Activated CD8-positive, alpha-beta memory T cell treated with anti-CD3 and anti-CD28 coated beads, Interleukin-2, amount 10 ng/mL, durations not matched to agents 7 days and 5 days (primary cell): ENCODE measurements at places on chromosomes 2 and 18.

DNA sequence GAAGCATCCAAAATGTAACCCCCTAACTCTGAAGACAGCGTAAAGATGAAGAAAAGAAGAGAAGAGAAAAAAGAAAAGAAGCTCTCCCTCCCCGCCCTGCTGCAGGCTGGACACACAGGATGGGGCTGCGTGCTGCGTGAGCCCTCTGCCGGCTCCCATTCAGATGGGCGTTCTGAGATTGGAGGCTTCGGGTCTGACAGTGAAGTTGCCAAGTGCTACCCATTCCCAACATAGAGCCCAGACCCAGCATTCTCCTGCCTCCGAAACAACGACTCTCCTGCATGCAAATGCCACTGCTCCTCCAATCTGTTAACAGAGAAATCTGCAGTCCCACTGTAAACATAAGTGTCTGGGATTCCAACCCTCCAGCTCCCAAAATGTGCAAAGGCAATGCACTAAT is 234.9 kb downstream of the BCL11A start:
- H3K36me3 ChIP-seq, result no peaks in the 10 kb centered on the region
- no peak for DNase-seq
- no peak overlapping the region for H3K4me3 ChIP-seq
- no peak overlapping the region for H3K27ac ChIP-seq

GRCh38 chr2:111638274-111638877 is 245.6 kb downstream of the ANAPC1 start:
- peaks cover 15% of the 10 kb centered on the region for H3K36me3 ChIP-seq
- H3K27ac ChIP-seq, result no peak overlapping the region
- DNase-seq, result no peak
- no peak overlapping the region for H3K4me3 ChIP-seq
- peaks cover 71% of the 10 kb centered on the region for H3K27me3 ChIP-seq

GRCh38 chr2:74700643-74701372 is 46.8 kb downstream of the SEMA4F start:
- H3K4me3 ChIP-seq, result no peak overlapping the region
- H3K27ac ChIP-seq, result no peak overlapping the region
- no peaks in the 10 kb centered on the region for H3K36me3 ChIP-seq
- H3K4me1 ChIP-seq, result no peaks in the 10 kb centered on the region
- H3K27me3 ChIP-seq, result peaks cover 11% of the 10 kb centered on the region

- DNase-seq, result no peak
- no peak overlapping the region for H3K4me3 ChIP-seq
- H3K27ac ChIP-seq, result no peak overlapping the region
- no peaks in the 10 kb centered on the region for H3K4me1 ChIP-seq
- no peaks in the 10 kb centered on the region for H3K27me3 ChIP-seq
- no peaks in the 10 kb centered on the region for H3K36me3 ChIP-seq
Measured at GRCh38 chr2:120824246-120824645, 88.6 kb downstream of the GLI2 start.

DNA sequence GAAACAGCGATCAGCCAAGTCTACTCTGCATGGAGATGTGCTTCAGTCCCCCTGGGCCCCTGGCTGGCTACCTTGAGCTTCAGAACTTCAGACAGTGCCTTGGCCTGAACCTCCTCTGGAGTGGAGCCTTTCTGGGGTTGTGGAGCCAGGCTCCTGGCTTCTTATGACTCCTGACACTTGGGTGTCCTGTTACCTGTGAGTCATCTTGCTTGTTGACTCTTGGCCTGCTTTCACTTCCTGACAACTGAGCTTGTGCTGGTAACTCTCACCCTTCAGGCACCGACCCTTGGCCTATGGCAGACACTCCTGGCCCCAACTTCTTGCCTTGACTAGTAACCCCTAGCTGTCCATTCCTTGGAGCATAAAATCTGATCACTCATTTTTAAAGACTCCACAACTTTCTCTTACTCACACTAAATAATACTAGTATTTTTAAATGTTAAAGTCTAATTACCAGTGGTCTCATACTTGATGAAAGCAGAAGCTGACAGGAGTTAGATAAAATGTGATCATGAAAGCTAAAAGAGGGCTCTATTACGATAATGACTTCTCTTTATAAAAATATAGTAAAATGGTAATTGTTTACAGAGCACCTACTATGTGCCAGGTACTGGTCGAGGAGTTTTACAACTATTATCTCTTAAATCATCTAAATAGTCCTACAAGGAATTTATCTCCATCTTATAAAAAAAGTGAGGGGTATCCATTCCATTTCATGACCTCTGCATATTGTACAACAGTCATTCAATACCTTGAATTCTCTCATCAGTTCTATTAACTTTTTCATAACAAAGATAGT is 46.3 kb upstream of the VIT start:
- H3K36me3 ChIP-seq, result no peaks in the 10 kb centered on the region
- peaks cover 5% of the 10 kb centered on the region for H3K4me1 ChIP-seq
- H3K27me3 ChIP-seq, result peaks cover 5% of the 10 kb centered on the region

DNA sequence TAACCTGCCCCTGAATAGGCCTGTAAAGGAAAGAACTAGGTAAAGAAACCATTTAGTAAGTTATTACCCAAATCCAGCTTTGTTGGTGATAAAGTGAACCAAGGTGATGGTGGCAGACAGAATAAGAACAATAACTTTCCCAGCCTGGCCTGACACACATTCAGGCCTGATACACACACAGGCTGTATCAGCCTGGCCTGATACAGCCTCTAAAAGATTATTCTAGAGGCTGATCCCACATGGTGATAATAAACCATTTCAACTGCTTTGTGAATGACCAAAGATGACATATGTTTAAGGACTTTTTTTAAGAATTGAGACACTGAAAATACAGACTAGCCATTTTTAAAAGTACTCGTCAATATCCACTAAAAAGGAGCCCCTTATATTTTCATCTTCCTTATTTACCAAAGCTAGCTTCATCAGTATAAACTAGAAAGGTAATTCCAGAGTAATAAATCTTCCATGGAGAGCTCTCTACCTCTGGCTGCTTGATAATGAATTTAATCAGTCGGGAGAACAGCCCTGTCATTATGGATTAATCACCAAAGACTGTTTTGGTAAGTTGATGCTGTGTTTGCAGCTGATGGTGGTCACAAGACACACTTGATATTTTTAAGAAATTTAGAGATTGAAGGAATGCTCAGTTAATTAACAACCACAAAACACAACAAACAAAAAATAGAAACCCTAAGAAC is 77.2 kb downstream of the SLC8A1 start:
- H3K27ac ChIP-seq, result no peak overlapping the region
- no peaks in the 10 kb centered on the region for H3K4me1 ChIP-seq
- H3K36me3 ChIP-seq, result no peaks in the 10 kb centered on the region
- DNase-seq, result no peak
- no peaks in the 10 kb centered on the region for H3K27me3 ChIP-seq
